ENCODE measurements at places on chromosomes 5 and 9.

DNA sequence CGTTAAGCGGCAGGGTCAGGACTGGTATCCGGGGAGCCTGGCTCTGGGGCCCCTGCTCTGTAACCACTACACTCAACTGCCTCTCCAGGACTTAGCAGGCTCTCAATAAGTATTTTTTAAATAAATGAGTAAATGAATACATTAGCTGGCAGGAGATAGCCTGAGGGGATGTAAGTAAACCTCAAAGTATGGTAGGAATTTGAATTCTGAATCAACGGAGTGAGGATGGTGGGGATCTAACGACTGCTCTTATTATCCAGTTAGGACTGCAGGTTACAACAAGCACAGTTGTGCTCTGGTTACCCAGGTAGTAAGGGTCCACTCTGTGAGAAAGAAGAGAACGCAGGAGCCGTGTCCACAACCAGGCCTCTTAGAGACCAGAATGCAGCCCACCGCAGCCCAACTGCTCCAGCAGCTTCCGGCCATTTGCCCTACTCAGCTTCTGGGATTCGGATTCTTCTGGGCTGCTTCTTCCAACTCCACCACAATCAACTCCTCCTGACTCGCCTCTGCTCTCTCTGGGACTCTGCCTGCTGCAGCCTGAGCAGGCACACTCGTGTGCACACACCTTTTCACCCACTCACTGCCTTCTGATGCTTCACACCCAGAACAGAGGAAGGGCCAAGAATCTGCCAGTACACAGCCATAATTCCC is 52.6 kb downstream of the MED27 start:
- H3K27ac ChIP-seq: no peak overlapping the region
- peaks cover 34% of the 10 kb centered on the region for H3K4me1 ChIP-seq
- H3K4me3 ChIP-seq: no peak overlapping the region
- no peaks in the 10 kb centered on the region for H3K36me3 ChIP-seq

DNA sequence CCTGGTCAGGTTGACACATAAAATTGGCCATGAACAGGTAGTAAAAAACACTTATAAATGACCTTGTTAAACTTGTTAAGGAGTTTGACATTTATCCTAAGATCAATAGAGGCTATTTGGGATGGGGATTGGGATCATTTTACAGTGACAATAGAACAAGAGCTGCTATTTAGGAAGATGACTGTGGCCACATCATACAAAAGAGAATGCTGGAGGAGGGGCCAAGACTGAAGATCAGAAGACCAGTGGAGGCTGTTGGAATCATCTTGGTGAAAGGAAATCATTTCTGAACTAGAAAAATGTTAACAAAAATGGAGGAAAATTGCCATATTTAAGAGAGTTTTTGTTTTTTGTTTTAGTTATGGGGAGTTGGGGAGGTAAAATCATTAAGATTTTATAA is 304.8 kb upstream of the TLE4 start:
- no peaks in the 10 kb centered on the region for H3K27me3 ChIP-seq
- H3K4me3 ChIP-seq: no peak overlapping the region
- H3K36me3 ChIP-seq: no peaks in the 10 kb centered on the region
- H3K4me1 ChIP-seq: no peaks in the 10 kb centered on the region

GRCh38 chr5:23703940-23704855 is 196.8 kb downstream of the PRDM9 start:
- no peaks in the 10 kb centered on the region for H3K4me1 ChIP-seq
- no peak for DNase-seq
- no peaks in the 10 kb centered on the region for H3K27me3 ChIP-seq
- no peak overlapping the region for H3K27ac ChIP-seq
- no peak overlapping the region for H3K4me3 ChIP-seq

DNA sequence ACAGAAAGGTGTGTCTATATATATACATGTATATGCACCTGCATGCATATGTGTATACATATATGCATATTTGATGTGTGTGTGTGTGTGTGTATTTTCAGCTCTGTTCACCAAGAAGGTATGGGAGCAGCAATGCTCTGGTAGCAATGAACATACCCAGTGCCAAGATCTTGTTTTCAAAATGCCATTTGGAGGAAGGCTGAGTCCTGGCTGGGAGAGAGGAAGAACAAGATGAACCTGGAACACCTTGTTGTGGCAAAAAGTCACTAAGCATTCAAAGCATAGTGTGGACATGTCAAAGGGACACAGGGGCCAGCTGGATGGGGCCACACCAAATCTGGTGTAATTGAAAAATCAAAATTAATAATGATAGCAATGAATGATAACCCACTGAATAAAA is 31.8 kb upstream of the NEK6 start:
- no peak for DNase-seq
- H3K27ac ChIP-seq: no peak overlapping the region
- H3K27me3 ChIP-seq: no peaks in the 10 kb centered on the region
- peaks cover 27% of the 10 kb centered on the region for H3K4me1 ChIP-seq

DNA sequence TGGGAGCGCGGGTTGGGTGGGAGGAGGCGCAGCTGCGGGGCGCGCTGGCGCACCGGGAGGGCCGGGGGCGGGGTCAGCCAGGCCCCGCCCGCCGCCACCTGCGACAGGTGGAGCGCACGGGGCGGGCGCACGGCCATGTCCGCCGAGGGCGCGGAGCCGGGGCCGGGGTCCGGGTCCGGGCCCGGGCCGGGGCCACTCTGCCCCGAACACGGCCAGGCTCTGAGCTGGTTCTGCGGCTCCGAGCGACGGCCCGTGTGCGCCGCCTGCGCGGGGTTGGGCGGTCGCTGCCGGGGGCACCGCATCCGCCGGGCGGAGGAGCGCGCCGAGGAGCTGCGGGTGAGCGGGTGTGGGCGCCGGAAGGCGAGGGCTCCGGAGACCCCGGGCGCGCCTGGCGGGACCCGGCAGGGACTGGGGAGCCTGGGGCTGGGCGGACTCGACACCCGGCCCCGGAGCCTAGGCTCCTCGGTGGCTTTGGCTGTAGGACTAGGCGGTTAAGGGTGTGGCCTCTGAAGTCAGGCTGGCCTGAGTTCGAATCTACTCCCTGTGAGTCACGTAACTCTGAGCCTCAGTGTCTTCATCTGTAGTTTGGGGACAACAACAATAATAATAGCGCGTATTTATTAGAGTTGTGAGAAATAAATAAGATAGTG is at the start of gene BSPRY:
Gene BSPRY, plus strand, starts transcription at position 97 of the 650 bp plus-strand sequence. Its CDS starts 39 bp downstream, at position 136.
- peak within 1 kb of the TSS; percentile 96 for H3K4me3 ChIP-seq
- no peaks in the 10 kb centered on the region for H3K27me3 ChIP-seq
- peaks cover 38% of the 10 kb centered on the region for H3K4me1 ChIP-seq
- peak; percentile 59 for DNase-seq
- H3K36me3 ChIP-seq: peaks cover 4% of the 10 kb centered on the region

DNA sequence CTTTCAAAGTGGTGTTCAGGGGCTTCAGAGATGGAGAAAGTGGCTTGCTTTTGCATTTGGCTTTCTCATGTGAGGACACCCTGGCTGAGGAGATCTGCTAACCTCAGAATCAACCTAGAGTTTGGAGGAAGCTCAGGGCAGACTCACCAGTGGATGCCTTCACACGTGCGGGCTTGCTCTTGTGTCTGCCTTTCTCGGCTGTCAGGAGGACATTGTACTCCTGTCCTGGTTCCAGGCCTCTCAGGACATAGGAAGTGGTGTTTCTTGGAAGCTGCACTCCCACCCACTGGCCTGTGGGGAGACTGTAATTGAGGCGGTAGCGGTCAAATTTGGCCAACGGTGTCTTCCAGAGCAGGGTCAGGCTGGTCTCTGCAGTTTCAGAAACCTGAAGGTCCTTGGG is 44.5 kb downstream of the TNC start:
- H3K27me3 ChIP-seq: no peaks in the 10 kb centered on the region
- H3K4me3 ChIP-seq: no peak overlapping the region
- no peaks in the 10 kb centered on the region for H3K4me1 ChIP-seq
- no peak overlapping the region for H3K27ac ChIP-seq
- H3K36me3 ChIP-seq: no peaks in the 10 kb centered on the region
- DNase-seq: no peak

DNA sequence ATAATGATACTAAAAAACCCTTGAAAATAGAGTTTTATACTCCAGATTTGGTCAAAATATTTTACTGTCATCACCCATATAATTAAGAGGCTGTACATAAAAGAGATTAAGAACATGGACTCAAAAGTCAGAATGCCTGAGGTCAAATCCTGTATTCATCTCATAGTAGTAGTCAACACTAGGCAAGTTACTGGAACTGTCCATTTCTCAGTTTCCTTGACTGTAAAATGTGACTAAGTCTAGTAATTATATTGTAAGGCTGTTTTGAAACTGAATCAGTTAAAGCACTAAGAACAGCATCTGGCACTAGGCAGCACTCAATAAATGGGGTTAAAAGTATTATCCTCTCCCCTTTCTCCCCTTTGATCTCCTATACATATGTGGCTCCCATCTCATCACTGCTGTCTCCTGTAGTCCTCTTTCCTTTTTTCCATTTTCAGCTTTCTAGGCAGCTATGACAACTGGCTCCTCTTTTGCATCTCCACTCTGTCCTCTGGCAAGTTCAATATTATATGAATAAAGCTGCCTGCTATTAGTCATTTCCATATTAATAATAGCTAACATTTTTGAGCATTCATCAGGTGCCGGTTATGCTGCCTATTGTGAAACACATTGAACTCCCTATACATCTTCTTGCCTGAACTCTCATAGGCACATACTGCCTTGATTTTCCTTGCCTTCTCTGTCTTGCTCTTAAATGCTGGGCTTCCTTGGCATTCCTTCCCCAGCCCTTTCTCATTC is 185.8 kb upstream of the NREP start:
- no peak for DNase-seq
- H3K27me3 ChIP-seq: no peaks in the 10 kb centered on the region
- no peaks in the 10 kb centered on the region for H3K36me3 ChIP-seq
- H3K4me3 ChIP-seq: no peak overlapping the region
- H3K4me1 ChIP-seq: no peaks in the 10 kb centered on the region

GRCh38 chr9:76818271-76818670 is 54.0 kb downstream of the PCA3 start:
- no peaks in the 10 kb centered on the region for H3K36me3 ChIP-seq
- H3K4me3 ChIP-seq: no peak overlapping the region
- peaks cover 33% of the 10 kb centered on the region for H3K27me3 ChIP-seq
- peak; percentile 65 for DNase-seq
- no peak overlapping the region for H3K27ac ChIP-seq
- H3K4me1 ChIP-seq: peaks cover 9% of the 10 kb centered on the region

DNA sequence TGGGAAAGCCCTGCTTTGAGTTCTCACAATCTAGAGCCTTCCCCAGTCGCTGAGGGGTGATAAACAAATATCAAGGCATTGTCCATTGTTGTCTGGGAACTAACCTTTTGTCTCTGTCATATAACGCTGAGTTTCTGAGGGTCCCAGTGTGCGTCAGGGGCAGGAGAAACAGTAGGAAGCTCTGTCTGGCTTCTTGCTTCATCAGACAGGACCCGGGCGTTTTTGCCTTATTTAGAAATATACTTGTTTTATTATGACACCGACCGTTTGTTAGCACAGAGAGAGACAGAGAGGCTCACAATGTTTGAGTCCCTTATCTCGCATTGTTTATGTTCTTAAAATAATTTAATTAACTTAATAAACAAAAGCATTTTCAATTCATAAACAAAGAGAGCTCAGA is 204.9 kb upstream of the GAS1 start:
- no peaks in the 10 kb centered on the region for H3K4me1 ChIP-seq
- H3K4me3 ChIP-seq: no peak overlapping the region
- H3K27me3 ChIP-seq: no peaks in the 10 kb centered on the region
- no peak for DNase-seq
- no peaks in the 10 kb centered on the region for H3K36me3 ChIP-seq

DNA sequence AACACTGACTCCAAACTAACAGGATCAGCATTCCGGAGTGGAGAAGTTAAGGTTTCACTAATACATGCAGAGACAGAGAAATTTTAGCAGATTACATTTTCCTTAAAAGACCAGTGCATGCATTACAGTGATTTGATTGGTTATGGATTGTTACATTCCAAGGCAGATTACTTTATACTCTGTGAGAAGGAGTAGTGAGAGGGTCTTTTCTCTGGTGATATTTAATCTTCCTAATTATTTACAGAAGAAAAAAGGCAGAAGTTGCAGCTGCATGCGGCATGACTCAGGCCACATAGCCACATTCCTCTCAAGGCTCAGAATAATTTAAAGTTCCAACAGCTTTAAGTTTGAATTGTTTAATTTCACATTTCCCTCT is 53.0 kb upstream of the PDZD2 start:
- peaks cover 81% of the 10 kb centered on the region for H3K27me3 ChIP-seq
- H3K4me1 ChIP-seq: no peaks in the 10 kb centered on the region
- no peak overlapping the region for H3K4me3 ChIP-seq
- H3K36me3 ChIP-seq: no peaks in the 10 kb centered on the region
- H3K27ac ChIP-seq: no peak overlapping the region

- DNase-seq: peak; percentile 5
- H3K27ac ChIP-seq: no peak overlapping the region
- no peak overlapping the region for H3K4me3 ChIP-seq
- H3K4me1 ChIP-seq: no peaks in the 10 kb centered on the region
- H3K27me3 ChIP-seq: no peaks in the 10 kb centered on the region
These were observed 369.6 kb downstream of the CYLC2 start for GRCh38 chr9:103364753-103365152.

DNA sequence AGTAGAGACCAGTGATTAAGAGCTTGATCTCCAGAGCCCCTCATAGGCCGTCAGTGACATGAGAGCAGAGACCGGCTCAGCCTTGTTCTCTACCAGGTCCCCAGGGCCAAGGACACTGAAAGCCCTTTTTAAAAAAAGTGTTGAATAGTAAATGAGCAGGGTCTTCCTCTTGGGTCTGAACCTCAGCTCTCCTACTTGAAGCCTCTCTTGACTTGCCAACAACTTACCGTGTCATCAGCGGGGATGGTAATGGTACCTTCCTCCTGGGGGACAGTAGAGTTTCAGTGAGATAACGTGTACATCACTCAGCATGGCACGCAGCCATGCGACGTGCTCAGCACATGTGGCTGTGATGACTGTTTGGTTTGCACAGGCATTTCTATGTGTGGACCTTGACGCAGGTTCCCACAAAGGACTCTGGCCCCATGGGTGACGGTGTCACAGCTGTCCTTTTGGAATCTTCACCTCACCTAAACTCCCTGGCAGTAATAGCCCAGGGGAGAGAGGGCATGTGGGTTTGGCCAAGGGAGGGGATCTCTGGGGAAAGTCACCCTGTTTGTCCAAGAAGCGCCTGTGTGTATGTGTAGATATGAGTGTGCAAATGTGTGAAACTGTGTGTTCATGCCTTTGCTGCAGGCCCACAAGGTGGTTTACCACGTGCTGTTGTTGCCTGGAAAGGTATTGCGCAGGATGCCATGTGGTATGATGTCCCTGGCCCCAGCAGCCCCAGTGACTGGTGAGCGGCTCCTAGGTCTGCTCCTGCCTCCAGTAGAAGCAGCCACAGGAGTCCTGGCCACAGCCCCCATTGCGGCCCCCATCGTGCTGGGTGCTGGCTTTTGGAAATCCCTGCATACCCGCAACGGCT is 18.7 kb downstream of the ERGIC1 start:
- no peak overlapping the region for H3K4me3 ChIP-seq
- H3K27ac ChIP-seq: no peak overlapping the region
- no peaks in the 10 kb centered on the region for H3K27me3 ChIP-seq
- peaks cover 20% of the 10 kb centered on the region for H3K4me1 ChIP-seq

- H3K4me1 ChIP-seq: no peaks in the 10 kb centered on the region
- H3K27ac ChIP-seq: no peak overlapping the region
- DNase-seq: no peak
- H3K36me3 ChIP-seq: no peaks in the 10 kb centered on the region
These were observed 2.4 kb downstream of the OTP start for GRCh38 chr5:77635917-77636640.

Data from PC-9 (cell line).